Karpas-422 (cell line): ENCODE measurements at places on chromosomes 6 and 20. TPM values are rescaled to one million over a fixed set of nuclear protein-coding genes. Genes with fewer than 3 reads are reported as not detected.

Gene HLA-DRB5
- total RNA-seq, result 445 and 522 TPM in 2 replicates

Gene GABRR1
- total RNA-seq, result not detected in 2 replicates

Gene TTK
- total RNA-seq, result 28.0 and 52.0 TPM in 2 replicates

Gene IL20RA
- total RNA-seq, result not detected in 2 replicates

- no peak for DNase-seq
Observed at GRCh38 chr20:10171864-10172751, 46.5 kb upstream of the SNAP25 start.

DNA sequence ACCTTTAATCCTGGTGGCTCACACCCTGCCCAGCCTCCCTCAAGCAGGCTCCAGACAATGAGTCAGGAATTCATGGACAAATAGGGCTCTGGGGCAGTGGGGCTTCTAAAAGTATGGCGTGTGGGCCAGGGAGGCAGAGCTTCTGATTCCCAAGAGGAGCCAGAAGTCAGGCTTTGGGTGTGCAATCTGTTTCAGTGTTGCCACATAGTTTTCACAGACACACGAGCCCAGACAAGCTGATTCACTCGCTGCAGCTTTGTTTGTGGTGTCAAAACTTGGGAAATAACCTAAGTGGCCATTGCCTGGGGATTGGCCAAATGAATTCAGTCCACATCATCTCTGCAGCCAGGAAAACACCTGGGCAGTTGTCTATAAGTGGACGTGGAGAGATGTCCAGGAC is 9.2 kb downstream of the PEDS1 start:
- no peak for DNase-seq

DNA sequence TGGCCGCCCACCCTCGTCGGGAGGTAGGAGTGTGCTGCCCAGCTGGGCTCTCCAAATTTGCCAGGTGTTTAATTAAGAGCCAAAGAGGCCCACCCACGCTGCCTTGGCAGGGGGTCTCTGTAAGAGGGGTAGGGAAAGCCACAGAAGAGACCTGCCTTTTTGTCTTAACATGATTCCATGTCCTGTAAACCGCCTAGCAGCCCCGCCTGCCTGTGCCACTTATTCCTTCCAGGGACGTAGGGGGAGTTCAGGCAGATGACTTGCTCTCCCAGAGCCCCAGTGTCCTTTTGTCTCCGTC is 2.1 kb downstream of the FAM210B start:
- no peak for DNase-seq

DNA sequence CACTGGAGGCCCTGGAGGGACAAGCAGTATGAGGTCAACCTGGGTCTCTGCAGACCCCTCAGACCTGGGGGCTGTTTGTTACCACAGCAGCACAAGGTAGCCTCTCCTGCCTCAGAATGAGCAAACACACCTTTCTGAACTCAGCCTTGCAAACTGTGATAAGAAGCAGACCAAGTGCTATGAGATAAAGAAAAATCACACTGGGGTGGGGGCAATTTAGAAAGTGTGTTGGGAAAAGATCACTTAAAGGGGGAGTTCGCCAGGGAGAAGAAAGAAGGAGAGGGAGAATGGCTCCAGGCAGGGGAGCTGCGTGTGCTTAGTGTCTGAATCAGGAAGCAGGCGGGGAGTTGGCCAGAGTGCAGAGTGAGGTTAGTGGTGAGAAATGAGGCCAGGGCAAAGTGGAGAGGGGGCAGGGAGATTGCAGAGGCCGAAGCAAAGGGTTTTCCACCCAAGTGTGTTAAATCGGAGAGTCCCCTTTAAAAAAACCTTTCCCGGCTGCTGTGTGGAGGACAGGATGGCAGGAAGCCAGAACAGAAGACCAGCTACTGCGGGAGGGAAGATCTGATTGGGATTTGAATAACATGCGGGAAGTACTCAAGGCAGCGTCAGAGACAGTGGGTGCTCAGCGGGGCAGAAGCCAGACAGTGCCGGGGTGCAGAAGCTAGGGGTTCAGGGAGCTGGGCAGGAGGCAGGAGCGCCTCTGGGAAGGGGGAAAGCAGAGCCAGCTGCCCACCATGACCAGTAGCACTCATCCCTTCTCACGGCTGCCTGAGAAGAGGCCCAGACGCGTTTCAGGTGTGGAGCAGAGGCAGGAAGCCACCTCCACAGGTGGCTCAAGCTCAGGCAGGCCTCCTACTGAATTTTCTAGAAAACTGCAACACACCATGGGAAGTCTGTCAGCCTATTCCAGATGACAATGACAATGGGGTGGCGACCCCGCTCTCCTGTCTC is 9.0 kb downstream of the ADA start:
- DNase-seq, result no peak

DNA sequence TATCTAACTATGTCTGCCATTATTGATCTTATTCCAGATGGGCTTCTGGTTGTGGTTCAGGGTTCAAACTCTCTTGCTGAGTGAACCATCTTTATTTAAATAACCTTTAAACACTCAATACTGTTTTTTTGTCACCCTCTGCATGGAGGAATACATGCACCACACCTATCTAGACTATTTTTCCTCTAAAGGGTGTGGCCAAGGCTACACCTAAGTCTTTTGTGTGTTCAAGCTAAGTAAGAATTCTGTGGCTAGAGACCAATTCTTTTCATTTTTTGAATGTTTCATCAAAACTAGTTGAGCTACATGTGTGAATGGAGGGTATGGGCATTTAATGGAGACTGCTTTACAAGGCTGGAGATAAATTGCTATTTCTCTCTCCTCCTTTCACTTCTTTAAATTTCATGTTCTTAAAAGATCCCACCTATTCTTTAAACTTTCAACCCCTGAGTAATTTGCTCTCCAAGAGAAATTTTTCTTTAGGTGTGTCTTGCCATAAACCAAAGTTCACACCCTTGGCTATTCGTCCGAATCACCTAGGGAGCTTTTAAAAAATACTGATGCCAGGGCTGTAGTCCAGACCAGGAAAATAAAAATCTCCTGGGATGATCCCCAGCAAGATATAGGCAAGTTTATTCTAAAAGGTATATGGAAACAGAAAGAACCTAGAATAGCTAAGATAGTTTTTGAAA is 24.8 kb upstream of the MBOAT1 start:
- no peak for DNase-seq

DNA sequence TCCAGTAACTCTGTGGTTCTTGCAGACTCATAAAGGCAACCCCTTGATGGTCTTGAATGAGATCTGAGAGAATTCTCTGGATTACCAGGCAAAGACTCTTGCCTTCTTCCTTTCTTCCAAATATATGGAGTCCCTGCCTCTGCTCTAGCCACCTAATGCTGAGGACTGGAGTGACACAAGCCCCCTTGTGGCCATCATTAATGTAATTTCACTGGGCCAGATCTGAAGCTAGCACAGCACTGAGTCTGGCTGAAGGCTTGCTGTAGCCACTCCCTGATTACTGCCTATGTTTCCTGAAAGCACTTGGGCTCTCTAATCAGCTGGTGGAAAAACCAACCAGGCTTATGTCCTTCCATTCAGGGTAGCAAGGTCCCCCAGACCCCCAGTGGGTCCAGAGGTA is 559.3 kb upstream of the IRAK1BP1 start:
- DNase-seq, result no peak

DNA sequence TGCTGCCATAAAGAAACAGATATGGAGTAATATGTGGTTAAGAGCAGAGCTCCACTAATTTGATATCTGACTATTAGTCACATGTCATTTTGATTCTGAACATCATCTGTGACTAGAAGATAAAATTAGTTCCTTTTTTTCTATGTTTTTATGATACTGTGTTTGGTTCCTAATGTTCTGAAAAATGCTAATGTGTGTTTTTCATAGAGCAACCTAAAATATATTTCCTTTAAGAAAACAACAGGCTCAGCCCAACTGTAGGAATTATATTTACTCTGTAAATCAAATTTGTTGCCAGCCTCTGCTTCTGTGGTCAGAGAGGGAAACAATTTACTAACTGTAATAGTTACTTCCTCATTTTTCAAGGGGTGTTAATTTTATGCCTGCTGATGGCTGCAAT is 33.3 kb upstream of the TXLNB start:
- peak; percentile 77 for DNase-seq

DNA sequence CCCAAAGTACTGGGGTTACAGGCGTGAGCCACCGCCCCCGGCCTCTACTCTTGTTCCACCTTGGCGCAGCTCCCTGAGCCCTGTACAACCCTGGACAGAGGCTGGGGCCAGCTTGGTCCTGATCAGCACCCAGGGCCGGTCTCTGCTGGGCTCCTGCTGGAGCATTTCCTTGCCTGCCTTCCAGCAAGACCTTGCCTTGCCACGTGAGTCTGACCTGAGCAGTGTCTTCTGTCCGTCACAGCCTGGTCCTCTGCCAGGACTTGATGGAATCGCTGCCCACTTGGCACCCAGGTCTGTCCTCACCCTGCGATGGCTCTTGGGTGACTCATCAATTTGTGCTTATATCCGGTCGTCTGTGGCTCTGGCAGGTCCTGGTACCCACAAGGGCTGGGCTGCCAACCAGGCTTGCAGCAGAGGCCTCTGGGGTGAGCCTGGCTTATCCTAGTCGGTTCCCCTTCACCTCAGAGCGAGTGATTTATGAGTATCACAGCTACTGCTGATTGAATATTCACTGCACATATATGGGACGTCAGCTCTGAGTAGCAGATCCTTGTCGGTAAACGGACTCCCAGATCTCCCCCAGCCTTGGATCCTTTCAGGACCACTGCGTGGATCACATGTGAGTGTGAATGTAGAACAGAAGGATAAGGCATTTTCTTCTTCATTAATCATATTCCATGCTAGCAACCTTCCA is 10.1 kb upstream of the SULF2 start:
- DNase-seq, result no peak

- DNase-seq, result no peak
Observed at GRCh38 chr20:63087236-63087871, 80.6 kb upstream of the BHLHE23 start.

DNA sequence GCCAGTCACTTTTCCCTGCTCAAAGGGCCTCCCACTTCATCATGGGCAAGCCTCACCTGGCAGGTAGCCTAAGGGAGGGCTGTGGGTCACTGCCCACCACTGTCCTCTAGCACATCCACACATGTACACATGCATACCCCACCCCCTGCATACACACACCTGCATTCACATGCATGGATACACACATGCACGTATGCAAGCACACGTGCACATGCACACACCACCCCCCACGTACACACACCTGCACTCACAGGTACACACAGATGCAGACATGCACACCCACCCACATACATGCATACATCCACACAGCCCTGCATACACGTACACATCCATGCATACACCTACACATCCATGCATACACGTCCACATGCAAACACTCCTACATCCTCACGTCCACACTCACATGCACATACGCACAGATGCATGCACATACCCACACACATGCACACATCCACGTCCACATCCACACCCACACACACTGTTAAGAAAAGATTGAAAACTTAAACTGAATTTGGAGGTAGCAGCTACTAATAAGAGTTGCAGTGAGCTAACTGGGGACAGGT is 14.0 kb upstream of the EXOC2 start:
- DNase-seq, result no peak

DNA sequence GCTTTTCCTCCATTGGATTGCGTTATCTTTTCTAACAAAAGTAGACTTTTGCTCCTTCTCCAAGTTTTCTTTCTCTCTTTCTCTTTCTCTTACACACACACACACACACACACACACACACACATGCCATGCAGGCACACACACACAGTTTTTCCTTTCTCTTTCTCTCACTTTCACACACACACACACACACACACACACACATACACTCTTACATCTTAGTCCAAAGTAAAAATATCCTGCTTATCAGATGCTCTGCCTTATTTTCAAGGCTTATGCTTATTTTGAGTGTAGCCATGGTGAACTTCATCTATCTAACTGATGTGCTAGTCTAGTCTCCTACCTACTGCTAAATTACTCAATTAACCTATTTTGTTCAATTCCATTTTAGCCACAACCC is 34.4 kb upstream of the RAB23 start:
- DNase-seq, result no peak

GRCh38 chr6:52640916-52641315 is 30.0 kb upstream of the TMEM14A start:
- DNase-seq, result no peak

DNA sequence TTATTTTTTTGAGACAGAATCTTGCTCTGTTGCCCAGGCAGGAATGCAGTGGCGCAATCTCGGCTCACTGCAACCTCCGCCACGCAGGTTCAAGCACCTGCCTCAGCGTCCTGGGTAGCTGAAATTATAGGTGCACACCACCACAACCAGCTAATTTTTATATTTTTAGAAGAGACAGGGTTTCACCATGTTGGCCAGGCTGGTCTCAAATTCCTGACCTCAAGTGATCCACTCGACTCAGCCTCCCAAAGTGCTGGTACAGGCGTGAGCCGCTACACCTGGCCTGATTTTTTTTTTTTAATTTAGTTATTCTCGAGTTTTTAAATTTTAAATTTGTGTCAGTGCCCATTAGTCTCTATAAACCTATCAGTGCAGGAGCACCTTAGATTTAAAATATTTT is 24.4 kb downstream of the ZNF133 start:
- DNase-seq, result no peak

DNA sequence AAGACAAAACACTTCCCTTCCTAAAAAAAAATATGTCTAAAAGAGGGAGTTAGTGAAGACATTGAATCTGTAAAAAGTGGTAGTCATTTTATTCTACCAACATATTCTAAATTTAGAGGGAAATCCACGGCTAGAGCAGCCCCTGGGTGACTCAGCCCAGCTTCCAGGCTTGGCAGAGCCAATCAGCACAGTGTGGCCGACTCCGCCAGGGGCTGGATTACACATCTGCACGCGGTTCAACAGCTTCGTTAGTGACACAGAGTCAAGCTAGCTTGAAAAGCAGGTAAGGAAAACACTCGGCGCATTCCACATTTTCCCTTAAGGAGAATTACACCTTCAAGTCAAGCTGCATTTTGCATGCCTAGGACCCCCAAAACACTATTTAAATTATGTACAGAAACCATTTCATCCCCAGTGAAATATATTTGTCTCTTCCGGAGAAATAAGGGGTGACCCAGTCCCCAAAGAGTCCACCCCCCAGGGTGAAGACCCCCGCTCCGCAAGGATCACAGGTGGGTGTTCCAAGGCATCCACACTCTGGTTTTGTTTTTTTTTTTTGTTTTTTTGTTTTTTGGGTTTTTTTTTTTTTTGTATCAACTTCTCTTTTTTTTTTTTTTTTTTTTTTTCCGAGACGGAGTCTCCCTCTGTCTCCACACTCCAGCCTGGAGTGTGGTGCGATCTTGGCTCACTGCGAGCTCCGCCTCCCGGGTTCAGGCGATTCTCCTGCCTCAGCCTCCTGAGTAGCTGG is 58.4 kb upstream of the ARID1B start:
- DNase-seq, result no peak

- DNase-seq, result no peak
Observed at GRCh38 chr20:2101057-2101864, at the start of gene STK35. STK35 (plus strand) TSS chr20:2101827; CDS start chr20:2101882, 55 bp downstream.

DNA sequence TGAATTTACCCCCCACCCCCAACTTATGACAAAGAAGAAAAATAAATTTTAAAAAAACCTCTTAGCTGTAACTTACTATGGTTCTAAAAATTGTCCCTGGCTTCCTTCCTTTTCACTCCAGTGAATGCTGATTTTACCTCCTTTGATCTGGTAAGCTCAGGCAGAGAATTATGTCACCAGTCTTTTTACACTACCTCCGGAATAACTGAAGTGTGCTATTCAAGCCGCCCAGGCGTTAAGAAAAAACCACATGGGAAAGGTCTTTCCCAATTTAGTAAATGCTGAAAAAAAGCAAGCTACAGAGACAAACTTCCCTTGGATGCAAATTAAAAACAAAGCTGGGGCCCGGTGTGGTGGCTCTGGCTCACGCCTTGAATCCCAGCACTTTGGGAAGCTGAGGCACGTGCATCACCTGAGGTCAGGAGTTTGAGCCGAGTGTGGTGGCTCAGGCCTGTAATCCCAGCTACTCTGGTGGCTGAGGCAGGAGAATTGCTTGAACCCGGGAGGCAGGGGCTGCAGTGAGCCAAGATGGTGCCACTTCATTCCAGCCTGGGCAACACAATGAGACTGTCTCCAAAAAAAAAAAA is 12.4 kb downstream of the SNX5 start:
- no peak for DNase-seq
